Karpas-422 (cell line): ENCODE measurements at places on chromosomes 4 and X.

DNA sequence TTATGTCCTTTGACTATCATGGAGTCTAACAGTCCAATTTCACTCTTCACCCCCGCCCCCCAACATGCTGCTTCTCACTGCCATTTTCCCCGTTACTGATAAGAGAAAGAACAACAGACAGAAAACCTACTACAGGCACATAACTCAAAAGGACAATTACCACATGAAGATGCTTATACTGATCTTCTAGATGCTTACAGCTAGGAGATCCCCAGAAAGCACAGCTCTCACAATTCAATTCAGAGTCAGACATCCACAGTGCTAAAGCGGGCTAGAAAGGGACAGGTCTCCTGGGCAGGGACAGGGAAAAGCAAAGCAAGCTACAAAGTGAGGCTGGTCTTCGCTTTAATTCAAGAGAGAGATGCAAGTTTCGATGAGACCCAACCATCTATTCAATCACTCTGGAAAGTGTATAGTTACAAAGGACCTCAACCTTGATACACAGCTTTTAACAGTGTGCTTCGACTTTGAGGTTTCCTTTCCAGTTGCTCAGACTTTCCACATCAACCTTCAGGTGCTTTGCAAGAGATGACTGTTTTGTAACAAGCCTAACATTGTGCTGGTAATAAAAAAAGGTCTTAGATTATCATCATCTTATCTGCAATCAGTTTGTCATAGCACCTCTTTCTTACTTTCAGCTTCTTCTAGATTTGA lies 60.9 kb downstream of the LEF1 start:
- no peak for DNase-seq

DNA sequence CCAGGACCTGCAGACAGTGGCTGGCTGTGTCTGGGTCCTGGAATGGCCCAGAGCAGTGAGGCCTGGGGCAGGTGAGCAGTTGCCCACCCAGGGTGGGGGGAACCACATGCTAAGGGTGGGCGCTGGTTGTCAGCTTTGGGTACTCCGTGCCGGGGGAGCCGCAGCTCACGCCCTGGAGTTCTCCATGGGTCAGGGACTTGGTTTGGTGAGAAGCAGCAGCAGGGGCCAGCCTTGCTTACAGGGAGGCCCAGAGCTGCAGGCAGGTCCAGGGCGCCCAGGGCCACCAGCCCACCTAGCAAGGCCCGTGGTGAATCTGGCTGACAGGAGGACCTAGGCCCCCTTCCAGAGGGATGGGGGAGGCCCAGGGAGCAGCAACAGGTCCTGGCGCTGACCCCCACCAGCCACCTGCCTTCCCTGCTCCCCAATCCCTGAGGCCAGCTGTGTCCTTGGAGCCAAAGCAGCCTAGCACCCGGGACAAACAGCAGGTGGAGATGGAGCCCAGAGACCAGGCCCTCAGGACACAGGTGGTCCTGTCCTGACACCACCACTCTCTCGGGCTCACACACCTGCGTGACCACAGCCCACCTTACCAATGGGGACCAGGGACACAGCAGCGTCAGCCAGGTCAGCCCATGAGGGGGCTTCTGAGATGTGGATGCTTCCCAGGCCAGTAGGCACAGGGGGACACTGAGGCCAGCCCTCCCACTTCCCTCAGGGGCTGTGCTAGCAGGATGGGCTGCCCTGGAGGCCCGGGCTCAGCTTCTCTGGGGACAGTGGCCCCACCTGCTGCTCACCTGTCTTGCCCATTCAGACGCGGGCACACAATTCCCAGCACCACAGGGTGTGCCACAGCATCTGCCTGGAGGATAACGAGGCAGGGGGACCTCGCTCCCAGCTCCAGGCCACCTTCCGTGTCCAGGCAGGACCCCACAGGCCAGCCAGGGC lies 3.5 kb downstream of the MXD4 start:
- DNase-seq, result no peak

DNA sequence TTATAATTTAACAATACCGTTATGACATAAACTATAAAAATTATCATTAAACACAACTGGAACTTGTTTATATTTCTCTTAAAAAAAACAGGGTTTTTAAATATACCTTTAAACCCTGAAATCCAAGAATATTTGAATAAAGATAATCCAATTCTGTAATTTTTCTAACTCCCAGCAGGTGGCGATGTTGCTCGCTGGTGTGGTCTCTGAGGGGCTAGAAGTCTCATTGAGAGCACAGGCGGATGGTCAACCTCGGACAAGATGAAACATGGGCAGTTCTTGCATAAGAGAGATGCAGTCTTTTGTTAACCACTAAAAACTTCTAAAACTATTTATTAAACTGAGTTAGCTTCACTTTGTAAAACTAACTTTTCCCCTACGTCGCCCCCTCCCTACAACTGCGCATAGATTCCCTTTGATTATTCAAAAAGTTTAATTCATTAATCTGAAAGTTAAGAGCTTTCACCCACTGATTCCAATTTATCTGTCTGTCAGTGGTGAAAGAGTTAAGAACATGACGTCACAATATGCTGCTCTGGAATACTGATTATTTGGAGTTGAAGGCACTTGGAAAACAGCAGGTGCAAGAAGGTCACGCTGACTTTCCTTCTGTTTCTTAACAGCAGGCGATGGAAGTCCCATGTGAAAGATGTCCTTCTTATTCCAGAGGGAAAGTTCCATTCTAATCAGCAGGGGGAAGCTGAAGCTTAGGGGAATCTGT lies 29.5 kb downstream of the DMP1 start:
- peak; percentile 81 for DNase-seq

DNA sequence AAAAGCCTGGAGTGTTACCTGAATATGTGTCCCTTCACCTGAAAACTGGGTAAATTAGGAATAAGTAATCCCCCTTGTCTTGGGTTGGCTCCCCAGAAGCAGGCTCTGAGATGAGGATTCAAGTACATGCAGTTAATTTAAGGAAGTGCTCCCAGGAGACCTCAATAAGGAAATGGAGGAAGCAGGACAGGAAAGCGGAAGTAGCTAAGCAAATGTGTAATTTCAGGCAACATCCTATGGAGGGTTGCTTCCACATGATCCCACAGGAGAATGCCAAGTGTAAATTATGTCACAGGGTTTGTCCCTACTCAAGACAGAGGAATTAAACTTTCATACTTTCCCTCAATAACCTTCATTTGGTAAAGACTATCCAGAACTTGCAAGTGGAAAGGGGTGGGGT lies 48.1 kb upstream of the ARHGEF6 start:
- no peak for DNase-seq

DNA sequence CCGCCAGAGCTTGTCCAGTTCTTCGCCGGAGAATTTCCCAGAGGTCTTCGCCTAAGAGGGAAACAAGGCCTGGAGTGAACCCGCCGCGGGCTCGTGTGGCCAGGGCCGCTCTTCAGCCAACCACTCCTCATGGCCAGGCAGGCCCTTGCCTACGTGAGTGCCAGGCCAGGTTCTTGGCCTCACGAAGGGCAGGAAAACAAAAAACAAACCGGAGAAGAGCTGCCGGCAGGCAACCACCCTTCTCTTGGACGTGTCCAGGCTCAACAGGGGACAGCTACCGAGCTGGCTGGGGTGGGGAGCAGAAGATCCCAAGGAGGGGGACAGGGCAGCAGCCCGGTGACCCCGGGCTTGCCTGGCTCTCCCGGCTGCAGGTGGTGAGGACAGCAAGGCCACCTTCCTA lies 13.3 kb downstream of the LRPAP1 start:
- no peak for DNase-seq

DNA sequence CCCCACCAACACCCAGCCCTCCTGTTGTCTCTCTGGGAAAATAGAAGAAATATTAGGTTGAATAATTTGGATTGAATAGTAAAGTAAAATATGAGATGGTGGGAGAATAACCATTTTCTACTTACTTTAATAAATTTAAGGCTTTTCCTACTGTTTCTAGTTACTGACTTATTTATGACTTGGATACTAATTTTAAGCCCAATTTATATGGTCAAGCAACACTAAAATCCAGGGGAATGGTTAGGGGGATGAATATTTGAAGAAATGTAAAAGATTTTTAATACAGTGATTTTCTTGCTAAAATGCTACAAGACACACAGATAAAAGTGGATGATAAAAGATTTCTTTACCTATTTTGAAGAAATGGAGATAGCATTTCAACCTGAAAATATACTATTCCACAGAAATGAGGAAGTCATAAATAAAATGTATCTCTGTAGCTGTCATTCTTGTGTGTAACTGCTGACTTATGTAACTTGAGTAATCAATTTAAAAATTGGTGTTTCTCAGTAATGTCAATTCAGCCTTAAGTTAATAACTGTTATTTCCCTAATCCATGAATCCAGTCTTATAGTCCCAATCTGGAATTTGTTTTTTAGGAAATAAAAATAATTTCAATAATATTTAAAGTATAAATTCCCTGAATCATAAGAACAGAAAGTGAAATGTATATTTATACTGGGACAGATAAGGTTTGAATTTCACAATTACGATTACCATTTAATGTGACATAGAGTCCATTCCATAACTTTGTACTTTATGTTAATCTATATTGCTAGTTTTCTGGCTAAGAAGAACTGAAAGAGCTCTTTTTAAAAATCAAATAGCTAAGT lies 24.3 kb upstream of the IL2 start:
- DNase-seq, result peak; percentile 48

- no peak for DNase-seq
Measured at GRCh38 chr4:64121803-64122202, 287.4 kb downstream of the TECRL start.

GRCh38 chrX:113868177-113868576 lies 715.7 kb upstream of the HTR2C start:
- no peak for DNase-seq

DNA sequence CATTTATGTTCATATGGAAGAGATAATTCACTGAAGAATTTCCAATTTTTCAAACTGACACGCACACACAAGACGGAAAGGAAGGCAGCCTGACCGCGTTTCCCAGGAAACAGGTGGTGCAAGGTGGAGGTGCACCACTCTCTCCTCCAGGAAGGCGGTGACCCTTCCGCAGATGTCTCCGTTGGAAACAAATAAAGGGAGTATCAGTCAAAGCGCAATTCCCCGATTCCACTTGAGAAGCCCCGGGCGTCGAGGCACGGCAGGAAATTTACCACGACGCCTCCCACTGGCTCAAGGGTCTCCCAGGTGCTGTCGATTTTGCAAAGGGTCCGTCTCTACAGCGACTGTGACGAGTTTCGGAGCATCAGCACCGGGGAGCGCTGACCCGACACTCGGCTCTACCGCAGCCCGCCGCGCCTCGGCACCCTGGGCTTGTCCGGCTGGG lies 770 bp upstream of the TIGD2 start:
- DNase-seq, result no peak

DNA sequence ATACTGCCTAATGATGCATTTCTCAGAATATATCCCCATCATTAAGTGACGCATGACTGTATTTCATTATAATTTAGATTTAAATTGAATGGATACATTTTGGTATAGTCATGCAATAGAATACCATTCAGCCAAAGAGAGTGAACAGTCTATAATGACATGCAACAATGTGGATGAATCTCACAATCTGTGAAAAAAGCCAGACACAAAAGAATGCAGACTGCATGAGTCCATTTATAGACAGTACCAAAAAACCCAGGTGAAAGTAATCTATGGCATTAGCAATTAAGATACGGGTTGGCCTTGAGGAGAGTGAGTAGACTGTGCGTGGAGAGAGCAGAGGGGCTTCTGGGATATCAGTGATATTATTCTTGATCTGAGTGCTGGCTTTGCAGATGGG lies 239.7 kb upstream of the PGRMC2 start:
- no peak for DNase-seq

- no peak for DNase-seq
Measured at GRCh38 chrX:38694394-38694793, 106.9 kb upstream of the MID1IP1 start.

DNA sequence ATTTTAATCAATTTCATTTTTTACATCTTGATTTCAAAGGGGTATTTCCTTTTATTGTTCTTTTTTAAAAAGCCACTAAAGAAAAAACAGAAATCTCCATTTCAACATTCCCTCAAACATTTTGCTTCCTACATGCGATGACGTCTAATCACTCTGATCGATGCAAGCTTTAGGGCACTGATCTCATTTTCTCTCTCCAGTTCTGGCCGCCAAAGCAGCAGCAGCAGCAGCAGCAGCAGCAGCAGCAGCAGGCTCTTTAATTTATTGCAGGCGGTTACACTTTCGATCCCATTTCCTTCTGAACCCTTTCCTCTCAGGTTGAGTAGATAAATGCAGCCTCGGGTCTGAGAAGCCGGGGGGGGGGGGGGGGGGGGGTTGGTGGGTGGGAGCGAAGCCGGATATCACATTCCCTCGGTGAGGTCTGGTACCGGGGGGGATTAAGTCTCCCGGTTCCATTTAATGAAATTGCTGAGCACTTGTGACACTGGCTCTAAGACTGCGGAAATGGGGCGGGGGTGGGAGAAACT lies 3.4 kb upstream of the PCDH7 start:
- no peak for DNase-seq

- DNase-seq, result no peak
Measured at GRCh38 chr4:155738548-155738947, 20.3 kb upstream of the GUCY1B1 start.

- DNase-seq, result no peak
Measured at GRCh38 chr4:59341506-59341905, 1858.6 kb upstream of the ADGRL3 start.

DNA sequence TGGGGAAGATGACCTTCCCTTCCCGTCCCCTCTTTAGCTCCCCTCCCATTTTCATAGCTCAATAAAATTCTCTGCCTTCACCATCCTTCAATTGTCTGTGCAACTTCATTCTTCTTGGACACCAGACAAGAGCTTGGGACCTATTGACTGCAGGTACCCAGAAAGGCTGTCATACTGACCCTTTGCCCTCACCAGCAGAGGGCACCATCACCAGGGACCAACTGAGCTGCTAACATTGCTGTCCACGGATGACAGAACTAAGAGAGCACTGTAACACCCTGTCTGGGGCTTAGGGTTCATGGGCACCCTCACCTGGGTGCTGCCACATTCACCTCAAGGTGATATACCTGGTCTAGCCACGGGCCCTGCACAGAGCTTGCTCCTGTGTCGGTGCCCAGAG lies 141.3 kb upstream of the VCX3B start:
- DNase-seq, result peak; percentile 72

GRCh38 chr4:172850838-172851237 lies 317.8 kb upstream of the GALNT7 start:
- no peak for DNase-seq

GRCh38 chrX:52977953-52978352 lies 19.6 kb upstream of the FAM156A start:
- DNase-seq, result no peak

DNA sequence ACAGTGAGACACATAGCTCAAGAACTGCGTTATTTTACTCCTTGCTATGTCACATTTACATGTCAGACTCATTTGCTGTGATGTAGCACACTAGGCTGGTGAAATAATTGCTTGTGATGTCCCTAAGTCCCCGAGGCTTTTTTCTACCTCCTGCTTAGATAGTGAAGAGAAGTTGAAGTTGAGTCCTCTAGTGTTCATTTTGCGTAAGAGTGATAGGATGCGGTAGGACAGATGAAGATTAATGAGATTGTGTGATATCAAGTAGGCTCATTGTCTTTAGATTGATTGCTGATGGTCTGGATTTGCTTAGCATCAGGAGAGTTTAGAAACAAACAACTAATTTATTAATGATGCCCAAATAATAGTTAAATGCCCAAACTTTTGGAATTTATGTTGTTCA lies 173.6 kb upstream of the NUDT6 start:
- peak; percentile 85 for DNase-seq

- DNase-seq, result no peak
Measured at GRCh38 chrX:57984620-57985019, 74.4 kb upstream of the ZXDA start.
